Stimulated activated CD4-positive, alpha-beta T cell treated with anti-CD3 and anti-CD28 coated beads, Interleukin-1b, Interleukin-23, amount 100 ng/mL, for 4 hours (primary cell): ENCODE measurements at places on chromosomes 2 and 18.

DNA sequence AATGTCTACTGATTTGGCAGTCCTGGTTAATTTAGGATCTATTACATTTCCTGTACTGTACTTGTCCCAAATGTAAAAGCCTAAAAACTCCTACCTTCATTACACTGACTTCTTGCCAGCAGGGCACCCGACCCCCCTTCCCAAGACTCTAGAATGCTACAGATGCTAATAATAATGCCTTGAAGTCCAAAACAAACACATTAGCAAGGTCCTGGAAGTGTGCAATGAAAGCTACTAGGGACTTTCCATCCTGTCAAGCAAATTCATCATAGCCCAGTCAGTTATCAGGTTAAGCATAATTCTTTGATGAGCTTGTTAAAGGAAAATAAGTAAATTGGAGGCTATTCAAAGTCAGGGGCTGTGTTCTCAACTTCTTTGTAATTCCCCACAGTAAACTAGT, 115.3 kb upstream of the RBBP8 start:
- DNase-seq = no peak

GRCh38 chr2:218014706-218015585, 12.2 kb upstream of the TNS1 start:
- DNase-seq = no peak

DNA sequence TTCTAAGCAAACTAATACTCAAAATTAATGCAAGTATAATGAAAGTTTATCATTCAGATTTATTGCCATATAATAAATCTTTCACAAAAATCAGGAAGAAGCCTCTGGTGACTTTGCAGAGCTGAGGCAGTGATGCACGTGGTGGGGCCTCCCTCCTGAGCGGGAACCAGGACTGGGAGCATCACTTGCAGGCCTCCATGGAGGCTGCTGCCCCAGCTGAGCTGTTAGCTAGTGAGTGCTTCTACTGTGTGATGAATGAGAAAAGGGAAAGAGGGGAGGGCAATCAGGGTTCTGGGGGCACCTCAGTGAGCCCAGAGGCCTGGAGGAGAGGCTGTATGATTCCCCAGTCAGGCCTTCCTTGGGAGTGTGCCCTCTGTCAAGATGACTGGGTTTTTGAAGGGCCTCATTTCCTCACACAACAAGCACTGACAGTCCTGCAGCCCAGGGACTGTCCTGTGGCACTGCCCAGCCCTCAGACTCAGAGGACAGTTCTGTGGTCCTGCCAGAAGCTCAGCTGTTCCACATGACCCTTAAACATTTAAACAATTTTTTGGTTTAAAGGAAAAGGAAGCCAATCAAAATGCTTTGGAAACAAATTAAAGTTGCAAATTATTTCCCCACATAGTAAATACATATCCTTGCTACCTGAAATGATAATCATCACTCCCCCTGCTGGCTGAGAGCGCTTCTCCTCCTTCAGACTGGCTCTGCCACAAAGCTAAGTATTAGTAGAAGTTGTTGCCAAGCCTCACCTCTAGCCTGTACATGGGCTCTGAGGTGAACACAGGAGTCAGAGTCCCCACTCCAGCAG, 90.9 kb upstream of the SMAD7 start:
- DNase-seq = peak; percentile 26

DNA sequence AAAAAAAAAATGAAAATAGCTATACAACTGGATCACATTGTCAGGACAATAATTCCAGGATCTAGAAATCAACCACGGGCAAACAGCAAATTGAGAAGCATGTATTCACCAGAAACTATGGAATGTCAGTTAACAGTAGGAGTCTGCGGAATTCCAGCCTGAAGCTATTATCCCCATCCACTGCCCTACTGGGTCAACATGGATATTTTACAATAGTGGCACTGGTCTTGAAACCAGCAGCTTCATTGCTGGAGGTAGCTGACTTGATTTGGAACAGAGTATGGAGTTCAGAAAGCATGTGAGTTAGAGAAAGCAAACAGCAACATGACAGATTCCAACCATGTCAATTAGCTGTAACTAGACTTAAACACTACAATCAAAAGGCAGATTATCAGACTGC, 55.7 kb upstream of the PDE1A start:
- no peak for DNase-seq

DNA sequence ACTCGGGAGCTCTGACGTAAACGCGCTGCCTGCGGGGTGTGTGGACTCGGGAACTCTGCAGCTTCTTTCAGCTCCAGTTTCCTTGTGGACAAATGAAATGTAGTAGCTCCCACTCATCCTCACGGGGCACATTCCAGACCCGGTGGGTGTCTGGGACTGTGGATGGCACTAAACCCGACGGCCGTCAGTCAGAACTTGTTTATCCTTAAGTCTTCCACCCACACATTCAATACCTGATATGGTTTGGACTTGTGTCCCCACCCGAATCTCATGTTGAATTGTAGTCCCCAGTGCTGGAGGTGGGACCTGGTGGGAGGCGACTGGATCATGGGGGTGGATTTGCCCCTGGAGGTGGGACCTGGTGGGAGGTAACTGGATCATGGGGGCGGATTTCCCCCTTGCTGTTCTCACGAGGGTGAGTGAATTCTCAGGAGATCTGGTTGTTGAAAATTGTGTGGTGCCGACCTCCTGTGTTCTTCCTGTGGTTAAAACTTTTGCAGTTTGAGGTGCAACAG, 81.2 kb upstream of the SNTG2 start:
- no peak for DNase-seq

DNA sequence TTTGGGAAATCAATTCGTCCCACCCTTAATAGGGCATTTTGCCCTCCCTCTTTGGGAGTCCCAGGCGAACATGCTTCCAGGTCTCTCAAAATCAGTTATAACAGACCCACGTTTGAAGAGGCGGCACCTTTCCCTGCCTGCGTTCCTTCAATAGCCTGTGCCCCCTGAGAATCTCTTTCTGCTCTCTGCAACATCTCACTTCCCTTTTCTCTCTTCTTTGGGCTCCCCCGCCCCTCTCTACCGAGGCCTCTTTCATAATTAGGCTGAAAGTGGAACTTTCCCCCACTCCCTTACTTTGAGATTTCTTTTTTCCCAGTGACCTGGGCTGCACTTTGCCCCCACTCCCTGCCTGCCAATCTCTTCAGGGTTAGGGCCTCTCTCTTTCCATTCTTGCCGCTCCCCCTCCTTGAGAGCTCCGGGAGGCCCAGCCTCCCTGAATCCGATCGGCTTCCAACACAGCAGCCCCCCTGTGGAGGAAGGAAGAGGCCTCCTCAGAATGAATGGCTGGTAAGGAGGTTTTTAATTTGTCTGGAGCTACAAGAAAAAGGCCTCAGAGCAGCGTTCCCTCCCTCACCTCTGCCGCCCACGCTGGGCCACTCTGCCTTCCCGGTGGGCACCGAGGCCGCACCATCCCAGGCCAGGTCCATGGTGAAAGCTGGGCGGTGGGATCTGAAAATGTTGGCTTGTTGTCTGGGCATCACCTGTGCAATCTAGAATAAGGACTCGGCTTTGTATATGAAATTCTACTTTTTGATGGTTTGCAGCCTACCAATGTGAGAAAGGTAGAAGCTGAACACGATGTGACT, 162.6 kb upstream of the SIX3 start:
- no peak for DNase-seq

GRCh38 chr2:240957656-240958365, 40.6 kb upstream of the SNED1 start:
- no peak for DNase-seq

GRCh38 chr2:108605947-108606346, 71.7 kb downstream of the LIMS1 start:
- DNase-seq = no peak

GRCh38 chr18:50313031-50313607, 25.6 kb upstream of the CXXC1 start:
- DNase-seq = no peak

DNA sequence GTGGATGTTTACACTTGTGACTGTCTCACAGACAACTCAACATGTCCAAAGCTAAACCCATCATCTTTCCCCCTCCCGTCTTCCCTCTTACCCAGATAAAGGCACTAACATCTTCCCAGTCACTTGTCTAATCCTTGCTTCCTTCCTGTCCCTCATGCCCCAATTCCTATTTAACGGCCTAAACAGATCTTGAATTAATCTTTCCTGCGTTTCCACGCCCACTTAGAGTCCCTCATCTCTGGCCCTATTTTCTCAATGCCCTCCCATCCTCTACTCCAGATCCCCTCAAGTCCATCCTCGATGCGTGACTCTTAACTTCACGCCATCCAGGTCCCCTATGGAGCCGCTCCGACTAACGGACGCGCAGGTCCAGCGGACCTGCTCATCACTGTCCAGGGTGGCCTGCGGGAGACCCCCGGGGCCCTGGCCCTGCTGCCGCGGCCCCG, 682 bp upstream of the SCLY start:
- no peak for DNase-seq

DNA sequence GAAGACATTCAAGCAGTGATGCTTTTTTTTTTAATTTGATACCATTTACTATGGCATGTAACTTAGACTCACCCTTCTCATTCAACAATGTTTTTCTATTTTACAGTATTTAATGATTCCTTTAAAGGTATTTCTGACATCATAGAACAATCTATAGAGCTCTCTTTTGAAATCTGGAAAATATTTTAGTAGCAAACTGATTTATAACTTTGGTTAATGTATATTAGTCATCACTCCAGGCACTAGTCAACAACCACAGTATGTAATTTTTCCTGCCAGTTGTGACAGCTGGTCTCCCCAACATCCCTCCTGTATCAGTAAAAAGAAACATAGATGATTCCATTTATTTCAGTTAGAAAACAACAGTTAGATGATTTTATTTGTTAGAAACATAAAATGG, 122.9 kb downstream of the LCLAT1 start:
- DNase-seq = no peak

DNA sequence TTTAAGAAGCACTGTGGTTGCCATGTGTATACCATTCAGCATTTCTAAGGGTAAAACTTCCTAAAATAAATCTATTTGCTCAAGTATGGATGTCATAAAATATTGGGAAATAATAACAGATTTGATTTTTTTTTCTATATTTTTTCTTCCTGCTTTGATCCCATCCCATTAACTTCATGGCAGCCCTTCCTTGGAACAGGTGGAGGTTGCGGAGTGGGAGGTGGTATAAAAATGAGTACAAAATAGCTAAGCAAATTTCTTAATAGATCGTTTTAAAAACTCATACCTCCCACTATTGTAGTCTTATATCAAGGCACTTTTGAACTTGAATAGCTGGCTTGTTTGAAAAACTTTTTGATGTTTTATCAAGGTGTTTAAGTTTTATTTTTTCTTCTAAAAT, 152.1 kb upstream of the KYNU start:
- no peak for DNase-seq

GRCh38 chr2:12587729-12588522, 128.8 kb upstream of the TRIB2 start:
- no peak for DNase-seq

GRCh38 chr2:56539618-56540017, 355.8 kb downstream of the CCDC85A start:
- DNase-seq = no peak

GRCh38 chr18:11468617-11469016, 140.8 kb upstream of the SLC35G4 start:
- DNase-seq = no peak

DNA sequence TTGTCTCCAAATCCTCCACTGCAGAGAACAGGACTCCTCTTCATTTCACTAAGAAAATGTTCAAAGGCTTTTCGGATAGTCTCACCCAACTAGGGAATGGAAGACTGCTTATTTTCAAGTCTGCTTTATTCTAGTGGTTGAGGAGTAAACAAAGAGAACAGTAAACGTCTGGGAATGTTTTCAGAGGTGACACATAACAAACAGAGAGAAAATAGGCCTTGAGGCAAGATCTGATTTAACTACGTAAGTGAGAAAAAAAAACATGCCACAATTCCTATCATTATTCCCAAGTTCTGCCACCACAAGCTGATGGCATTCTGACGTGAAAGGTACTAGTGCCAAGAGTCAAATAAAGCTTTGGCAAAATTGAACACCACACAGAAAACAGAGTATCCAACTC, 16.7 kb upstream of the WIPF1 start:
- no peak for DNase-seq

DNA sequence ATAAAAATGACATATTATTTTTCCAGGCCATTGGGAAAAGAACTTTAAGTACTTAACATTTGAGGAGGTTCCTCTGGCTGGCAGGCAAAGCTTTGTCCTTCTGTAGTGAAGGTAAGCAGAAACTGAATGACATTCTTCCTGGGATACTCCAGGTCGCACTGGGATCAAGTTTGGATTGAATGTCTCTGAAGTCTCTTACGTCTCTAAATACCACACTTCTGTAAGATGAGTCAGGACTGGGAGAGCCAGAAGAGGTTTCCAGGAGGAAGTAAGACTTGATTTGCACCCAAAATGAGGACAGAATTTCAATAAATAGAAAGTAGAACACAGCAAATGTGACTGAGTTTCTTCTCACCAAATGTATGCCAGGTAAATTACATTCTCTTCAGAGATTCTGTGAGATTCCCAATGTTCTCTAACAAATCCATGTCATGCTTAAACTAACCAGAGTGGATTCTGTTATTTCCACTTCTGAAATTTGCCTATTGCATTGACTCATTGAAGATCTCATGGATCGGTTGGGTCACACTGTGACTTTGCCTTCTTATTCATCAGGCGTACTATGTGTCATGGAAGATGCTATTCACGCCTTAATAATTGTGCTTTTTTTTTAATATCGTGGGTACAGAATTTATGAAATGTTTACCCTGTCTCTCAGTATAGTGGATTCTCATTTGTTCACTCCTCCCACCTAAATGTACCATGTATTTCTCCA, 25.5 kb upstream of the VIT start:
- no peak for DNase-seq

DNA sequence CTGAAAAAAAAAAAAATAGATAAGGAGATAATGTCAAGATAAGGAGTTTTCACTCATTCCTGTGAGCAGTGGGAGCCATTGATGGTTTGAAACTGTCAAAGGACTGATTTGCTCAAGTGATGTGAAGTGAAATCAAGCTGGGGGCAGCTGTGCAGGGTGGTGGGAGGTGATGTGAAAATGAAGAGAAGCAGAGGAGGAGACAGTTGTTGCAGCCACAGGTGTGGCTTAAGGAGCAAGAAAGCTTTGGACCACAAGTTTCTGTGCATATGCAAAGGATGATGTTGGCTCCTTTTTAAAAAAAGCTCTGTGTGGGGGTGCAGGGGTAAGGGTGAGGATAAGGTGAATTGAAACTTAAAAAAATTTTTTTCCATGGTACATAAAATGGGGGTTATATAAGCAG, 8.3 kb downstream of the EFR3B start:
- no peak for DNase-seq

DNA sequence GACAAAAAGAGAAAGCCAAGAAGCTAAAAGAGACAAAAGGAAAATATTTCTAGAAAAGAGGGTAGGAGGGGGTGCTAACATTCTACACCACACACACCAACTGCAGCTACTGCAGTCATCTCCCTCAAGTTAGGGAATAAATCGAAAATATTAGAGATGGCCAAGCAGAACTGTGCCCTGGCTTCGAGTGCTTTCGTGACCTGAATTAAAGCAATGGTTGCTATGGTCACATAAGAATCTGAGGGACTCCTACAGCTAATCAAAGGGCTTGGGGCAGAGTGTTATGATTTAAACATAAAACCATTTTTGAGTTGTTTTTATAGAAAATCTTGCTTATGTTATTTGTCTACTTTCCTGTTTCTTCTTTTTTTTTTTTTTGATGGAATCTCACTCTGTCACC, 159.6 kb upstream of the HNRNPA3 start:
- no peak for DNase-seq

GRCh38 chr2:180184506-180184905, 177.4 kb upstream of the CWC22 start:
- no peak for DNase-seq

GRCh38 chr2:73069041-73069854, 2.3 kb downstream of the SFXN5 start:
- no peak for DNase-seq

GRCh38 chr2:20213651-20214565, 11.0 kb downstream of the SDC1 start:
- no peak for DNase-seq
